Forelimb muscle (tissue), 1 donor: ENCODE measurements at places on chromosomes 12 and 14. TPM values are rescaled to one million over a fixed set of nuclear protein-coding genes. Genes with fewer than 3 reads are reported as not detected.

GRCh38 chr12:122203301-122204166, at the start of gene B3GNT4:
TSS of gene B3GNT4 (plus strand) at chr12:122203709. CDS start at chr12:122204619, 910 bp downstream.
- no peak for DNase-seq

DNA sequence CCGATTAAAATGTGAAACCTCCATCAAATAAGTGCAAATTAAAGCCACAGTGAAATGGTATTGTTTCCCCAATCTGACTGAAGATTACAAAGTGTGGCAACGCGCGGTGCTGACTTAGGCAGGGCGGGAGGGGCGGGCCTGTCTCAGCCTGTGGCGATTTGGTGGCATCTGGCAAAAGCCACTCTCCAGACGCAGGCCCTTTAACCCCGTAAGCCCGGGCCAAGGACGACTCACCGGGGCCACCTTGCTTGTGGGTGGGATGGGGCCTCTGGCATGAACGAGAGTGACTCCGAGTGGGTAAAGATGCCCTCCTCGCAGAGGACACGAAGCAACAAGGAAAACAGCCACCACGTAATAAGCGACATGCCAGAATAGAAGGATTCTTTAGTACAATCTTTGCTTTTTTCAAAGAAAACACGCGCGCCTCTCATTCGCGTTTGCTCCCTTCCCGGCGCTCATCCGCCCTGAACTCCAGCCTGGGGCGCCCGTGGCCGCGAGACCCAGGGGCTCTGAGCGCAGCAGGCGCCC, 815 bp downstream of the DEGS2 start:
- DNase-seq: no peak

DNA sequence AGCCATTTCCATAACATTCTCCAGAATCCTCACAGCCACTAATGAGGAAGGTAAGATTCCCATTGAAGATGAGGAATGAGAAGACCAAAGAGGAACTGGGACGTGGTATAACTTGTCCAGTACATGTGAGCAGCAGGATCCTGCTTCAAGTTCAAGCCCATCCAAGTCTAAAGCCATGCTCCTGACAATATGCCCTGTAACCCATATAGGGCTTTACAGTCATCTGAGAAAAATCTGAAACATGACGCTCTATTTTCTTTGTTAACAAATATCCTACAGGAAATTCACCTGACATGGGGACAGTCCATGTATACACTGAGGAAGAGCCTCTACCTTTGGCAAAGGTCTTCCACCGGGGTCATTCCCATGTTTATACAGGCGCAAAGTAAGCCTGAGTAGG, 3.1 kb upstream of the ACTR6 start:
- no peak for DNase-seq

GRCh38 chr12:123894823-123895345, 77.7 kb downstream of the CCDC92 start:
- no peak for DNase-seq

- no peak for DNase-seq
Observed at GRCh38 chr12:100716945-100717732, 77.4 kb upstream of the ANO4 start.

GRCh38 chr12:18632848-18633247, 105.0 kb downstream of the PLCZ1 start:
- DNase-seq: no peak

DNA sequence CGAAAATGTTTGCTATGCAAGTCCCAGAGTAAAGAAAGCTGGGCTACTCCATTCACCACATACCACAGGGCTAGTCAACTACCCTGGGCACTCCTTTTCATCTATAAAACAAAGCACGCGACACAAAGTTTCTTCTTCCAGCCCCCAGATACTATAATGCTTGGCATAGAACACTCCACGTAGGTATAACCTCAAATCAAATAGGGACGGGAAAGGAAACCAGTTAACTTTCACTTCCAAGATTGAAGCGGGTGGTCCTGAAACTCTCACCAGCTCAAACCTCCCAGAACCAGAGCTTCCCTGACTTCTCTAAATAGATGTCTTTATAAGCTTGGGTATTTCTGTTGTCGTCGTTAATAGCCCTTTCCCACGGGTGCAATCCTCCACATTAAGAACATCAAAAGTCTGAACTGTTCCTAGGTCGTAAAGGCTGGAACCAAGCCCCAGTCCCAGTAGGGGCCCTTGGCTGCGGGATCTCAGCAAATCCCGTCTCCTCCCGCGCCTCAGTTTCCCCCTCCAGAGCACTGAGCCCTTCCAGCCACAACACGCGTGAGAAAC, 647 bp downstream of the LGMN start:
- no peak for DNase-seq

- no peak for DNase-seq
Observed at GRCh38 chr14:100605230-100605629, 18.0 kb upstream of the BEGAIN start.

GRCh38 chr12:27807063-27807703, 27.1 kb upstream of the MANSC4 start:
- no peak for DNase-seq

DNA sequence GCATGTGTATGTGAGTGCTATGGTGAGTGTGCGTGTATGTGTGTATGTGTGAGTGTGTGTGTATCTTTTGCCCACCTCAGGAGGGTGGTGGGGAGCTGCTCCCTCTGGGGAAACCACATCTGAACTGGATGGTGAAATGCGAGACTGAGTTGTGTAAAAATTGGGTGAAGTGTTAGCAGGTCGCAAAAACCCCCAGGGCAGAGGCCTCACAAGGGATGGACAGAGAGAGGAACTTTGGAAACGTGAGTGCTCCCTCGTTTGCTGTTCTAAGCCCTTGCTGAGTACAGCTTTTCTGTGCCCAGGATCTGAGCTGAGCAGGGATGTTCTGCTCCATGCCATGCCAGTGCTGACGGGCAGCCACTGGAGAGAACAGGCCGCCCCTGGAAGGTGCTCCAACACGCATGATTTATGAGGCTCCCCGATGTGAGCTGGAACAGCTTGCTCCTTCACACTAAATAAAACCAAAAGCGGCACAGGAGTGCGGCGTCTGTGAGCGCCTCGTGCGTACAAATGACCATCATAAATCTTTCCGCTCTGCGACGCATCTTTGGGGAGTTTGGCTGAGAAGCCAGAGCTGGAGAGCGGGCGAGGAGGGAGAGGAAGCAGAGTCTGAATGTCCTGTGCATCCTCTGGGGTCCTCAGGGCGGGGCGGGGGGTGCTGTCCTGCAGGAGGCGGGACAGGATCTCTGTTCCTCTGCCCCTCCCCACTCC, 14.1 kb upstream of the GALNT9 start:
- no peak for DNase-seq

FBRSL1 gene
- polyA plus RNA-seq: 46.6 TPM

OVCH1 gene
- 0.54 TPM for polyA plus RNA-seq

NANOG gene
- 0.13 TPM for polyA plus RNA-seq

SMAGP gene
- polyA plus RNA-seq: 7.0 TPM

ADAM21 gene
- 0.32 TPM for polyA plus RNA-seq

MYF6 gene
- 90.3 TPM for polyA plus RNA-seq

KCNH3 gene
- 1.7 TPM for polyA plus RNA-seq
